Neural progenitor cell (in vitro differentiated cells): ENCODE measurements at places on chromosomes 6 and 20. TPM values are rescaled to one million over a fixed set of nuclear protein-coding genes. Genes with fewer than 3 reads are reported as not detected.

The RHAG gene
- not detected in 2 replicates for total RNA-seq

The CASP8AP2 gene
- total RNA-seq, result 42.9 and 59.0 TPM in 2 replicates

The PTPRA gene
- 77.7 and 89.4 TPM in 2 replicates for total RNA-seq

The ABHD16B gene
- not detected in 2 replicates for total RNA-seq
